Astrocyte (in vitro differentiated cells and primary cell): ENCODE measurements at places on chromosomes 4 and X. TPM values are rescaled to one million over a fixed set of nuclear protein-coding genes. Genes with fewer than 3 reads are reported as not detected.

- no peak for DNase-seq
These were observed 54.0 kb upstream of the EGFL6 start for GRCh38 chrX:13515211-13515930.

DNA sequence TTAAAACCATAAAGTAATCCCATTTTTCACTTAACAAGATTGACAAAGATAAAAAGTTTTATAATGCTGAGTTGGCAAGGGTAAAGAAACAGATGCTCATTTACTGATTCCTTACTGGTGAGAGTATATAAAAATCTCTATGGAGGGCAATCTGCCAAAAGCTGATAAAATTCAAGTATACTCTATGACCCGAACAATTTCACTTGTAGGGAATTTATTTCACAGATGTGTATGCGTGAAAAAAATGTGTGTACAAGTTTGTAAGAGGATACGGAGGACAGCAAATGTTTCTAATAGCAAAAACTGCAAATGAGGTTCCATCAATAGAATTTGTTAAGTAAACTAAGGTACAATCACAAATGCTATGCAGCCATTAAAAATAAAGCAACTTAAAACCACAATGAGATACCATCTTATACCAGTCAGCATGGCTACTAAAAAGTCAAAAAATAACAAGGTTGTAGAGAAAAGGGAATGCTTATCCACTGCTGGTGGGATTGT, 23.4 kb downstream of the DHX15 start:
- peak; percentile 64 for DNase-seq

DNA sequence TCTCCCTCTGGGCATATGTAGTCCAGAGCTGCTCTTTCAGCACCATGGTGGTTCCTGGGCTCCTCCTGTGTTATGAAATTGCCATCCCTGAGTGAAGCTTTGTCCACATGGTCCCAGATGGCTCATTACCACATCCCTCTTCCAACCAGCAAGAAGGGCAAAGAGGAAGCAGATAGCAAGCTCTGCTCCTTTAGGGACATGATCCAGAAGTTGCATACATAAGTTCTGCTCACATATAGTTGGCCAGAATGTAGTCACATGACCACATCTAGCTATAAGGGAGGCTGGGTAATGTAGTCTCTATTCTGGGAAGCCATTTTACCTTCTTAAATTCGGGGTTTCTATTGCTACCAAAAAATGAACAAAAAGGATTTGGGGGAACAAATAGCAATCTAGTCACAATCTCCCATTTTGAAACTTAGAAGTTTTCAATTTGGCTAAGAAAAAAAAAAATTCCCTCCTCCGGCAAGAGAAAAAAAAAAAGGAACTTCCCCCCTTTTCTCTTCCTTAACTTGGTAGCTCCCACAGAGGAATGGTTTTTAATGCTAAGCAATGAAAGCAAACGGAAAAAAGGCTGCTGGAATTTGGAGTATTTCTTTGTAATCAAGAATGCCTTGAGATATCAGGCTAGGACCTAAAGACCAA, 88.2 kb upstream of the USP9X start:
- DNase-seq: peak; percentile 82

GRCh38 chr4:124202099-124202498, 510.4 kb downstream of the ANKRD50 start:
- DNase-seq: no peak

GRCh38 chr4:86744570-86744969, 104.6 kb downstream of the SLC10A6 start:
- no peak for DNase-seq

UTP3 gene
- total RNA-seq: 34.9 and 37.0 TPM in 2 replicates

MCF2 gene
- 0.17 and 0.27 TPM in 2 replicates for total RNA-seq
